IgD-negative memory B cell (primary cell): ENCODE measurements at places on chromosomes 1 and 21. TPM values are rescaled to one million over a fixed set of nuclear protein-coding genes. Genes with fewer than 3 reads are reported as not detected.

THEM5 gene
- not detected for polyA plus RNA-seq

CSF3R gene
- polyA plus RNA-seq, result 1.9 TPM

VHLL gene
- not detected for polyA plus RNA-seq

KCNN3 gene
- 0.88 TPM for polyA plus RNA-seq

TGFB2 gene
- 0.59 TPM for polyA plus RNA-seq
